Activated gamma-delta T cell treated with Interleukin-2 at 50 U/mL for 16 hours (primary cell): ENCODE measurements at places on chromosomes 11 and 22.

GRCh38 chr22:42367980-42368378 lies 64.2 kb downstream of the NFAM1 start:
- DNase-seq = no peak

- no peak for DNase-seq
Observed at GRCh38 chr11:3104051-3104714, 47.0 kb upstream of the CARS1 start.

DNA sequence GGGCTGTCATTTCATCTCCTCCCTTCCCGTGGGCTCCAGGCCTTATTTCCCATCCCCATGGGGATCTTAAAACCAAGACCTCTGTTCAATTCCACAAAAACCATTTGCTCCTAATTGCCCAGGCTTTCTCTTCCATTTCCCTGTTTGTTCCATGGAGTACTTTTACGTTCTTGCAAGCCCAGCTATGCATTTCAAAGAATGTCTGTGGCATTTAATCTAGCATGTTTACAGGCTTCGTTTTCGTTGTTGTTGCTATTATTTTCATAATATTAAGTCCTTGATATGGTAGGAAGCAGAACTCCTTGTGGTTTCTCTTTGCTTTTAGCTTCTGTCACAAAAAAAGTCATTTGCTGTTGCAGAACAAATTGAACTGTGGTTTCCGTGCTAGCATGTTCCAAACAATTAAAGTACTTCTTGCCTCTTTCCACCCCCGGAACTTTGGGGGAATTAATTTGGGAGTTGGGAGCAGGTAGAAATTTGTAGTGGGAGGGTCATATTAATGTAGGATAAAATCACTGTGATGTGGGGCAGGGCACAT lies 68.1 kb upstream of the SLC22A12 start:
- no peak for DNase-seq

GRCh38 chr22:27222178-27222577 lies 564.8 kb downstream of the MIAT start:
- no peak for DNase-seq

DNA sequence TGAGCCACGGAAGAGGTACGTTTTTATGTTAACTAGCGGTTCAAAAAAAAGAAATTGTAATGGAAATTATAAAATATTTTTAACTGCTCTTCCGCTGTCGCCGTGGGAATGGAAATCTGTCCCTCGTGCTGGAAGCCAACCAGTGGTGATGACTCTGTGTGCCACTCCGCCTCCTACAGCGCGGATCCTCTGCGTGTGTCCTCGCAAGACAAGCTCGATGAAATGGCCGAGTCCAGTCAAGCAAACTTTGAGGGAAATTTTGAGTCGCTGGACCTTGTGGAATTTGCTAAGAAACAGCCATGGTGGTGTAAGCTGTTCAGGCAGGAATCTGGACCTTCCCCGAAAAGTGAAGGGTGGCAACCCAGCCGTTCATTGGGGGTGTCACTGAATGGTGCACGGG lies 2.9 kb upstream of the CBX7 start:
- no peak for DNase-seq

- no peak for DNase-seq
Observed at GRCh38 chr22:22657712-22658111, 13.3 kb downstream of the GGTLC2 start.

DNA sequence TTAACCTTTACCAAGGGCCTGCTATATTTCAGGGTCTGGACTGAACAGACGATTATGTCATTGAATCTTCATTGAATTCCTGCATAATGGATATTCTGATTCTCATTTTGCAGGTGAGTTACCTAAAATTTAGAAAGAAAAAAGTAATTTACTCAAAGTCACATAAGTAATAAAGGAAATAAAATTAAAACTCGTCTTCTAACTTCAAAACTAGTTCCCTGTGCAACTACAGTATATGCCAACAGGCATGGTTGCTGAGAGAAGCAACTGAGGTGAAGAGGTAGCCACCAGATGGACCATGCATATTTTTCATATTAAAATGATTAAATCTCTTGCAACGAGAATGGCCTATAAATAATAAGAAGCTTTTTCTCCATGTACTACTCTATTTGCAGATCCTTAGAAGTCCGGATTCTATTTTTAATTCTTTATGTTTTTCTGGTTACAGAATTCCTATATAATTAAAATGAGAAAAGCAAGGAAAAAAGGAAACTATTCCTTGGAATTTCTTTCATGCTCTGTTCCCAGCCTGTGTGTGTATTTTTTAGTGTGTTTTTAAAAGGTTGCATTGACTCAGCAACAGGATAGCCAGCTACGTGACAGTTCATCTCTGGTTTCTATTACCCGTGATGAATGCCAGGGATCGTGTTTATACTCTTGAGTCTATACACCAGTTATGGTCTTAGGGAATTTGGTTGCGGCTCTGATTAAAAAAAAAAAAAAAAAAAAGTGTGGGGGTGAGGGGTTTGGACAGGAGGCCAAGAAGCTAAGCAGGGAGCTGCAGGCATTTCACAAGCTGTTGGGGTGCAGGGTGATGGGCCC lies 186.8 kb downstream of the ETS1 start:
- no peak for DNase-seq

DNA sequence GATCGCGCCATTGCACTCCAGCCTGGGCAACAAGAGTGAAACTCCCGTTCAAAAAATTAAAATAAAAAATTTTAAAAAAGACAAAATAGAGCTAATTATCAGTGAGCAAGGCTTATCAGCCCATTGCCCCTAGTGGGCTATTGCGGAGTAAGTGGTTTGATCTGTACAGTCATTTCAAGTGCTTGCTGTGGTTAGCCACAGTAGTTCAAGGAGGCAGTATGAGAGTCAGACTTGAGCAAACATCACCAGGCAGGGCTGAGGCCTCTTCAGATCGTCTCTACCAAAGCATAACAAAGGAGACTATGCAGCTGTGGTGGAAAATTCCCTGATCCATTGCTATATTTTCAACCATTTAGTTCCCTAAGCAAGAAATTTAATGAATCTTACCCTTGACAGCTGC lies 4.3 kb upstream of the SBF2 start:
- peak; percentile 43 for DNase-seq

DNA sequence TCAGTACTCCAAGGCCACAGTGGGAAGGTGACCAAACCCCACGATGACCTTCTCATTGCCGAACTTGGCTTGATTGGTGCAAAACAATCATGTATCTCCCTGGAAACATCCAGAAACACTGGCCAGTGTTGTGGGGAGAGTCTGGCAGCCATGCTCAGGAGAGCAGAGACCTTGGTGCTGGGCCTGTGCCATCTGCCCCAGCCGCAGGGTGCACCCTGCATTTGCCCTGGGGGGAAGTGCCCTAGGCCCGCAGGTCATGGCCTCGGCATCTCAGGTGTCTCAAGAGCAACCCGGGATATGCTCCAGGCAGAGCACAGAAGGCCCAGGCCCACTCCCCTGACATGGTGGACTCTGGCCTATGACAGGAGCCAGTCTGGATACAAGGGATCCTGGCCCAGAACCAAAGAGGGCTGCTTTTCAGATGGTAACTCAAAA lies 23.7 kb downstream of the ARVCF start:
- no peak for DNase-seq

- no peak for DNase-seq
Observed at GRCh38 chr11:120912504-120912903, 111.4 kb upstream of the TBCEL start.

DNA sequence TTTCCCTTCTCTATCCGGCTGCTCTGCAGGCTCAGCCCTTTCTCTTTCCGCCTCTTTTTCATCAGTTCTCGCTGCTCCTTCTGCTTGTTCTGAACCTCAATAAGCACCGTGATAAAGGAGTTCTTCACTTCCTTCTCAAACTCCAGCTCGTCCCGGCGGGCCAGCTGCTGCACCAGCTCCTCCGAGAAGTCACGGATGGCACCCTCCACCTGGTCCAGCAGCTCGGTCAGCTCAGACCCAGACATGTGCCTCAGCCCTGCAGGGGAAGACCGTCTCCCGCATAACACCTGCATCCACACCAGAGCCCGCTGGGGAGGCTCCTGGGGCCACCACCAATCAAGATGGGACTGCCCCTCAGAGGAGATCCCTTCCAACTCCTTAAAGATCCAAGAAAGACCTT lies 40.2 kb downstream of the FEZ1 start:
- no peak for DNase-seq
